ENCODE measurements at places on chromosomes 7 and 10.

GRCh38 chr7:134602881-134603451 is 43.7 kb upstream of the BPGM start:
- DNase-seq = no peak

DNA sequence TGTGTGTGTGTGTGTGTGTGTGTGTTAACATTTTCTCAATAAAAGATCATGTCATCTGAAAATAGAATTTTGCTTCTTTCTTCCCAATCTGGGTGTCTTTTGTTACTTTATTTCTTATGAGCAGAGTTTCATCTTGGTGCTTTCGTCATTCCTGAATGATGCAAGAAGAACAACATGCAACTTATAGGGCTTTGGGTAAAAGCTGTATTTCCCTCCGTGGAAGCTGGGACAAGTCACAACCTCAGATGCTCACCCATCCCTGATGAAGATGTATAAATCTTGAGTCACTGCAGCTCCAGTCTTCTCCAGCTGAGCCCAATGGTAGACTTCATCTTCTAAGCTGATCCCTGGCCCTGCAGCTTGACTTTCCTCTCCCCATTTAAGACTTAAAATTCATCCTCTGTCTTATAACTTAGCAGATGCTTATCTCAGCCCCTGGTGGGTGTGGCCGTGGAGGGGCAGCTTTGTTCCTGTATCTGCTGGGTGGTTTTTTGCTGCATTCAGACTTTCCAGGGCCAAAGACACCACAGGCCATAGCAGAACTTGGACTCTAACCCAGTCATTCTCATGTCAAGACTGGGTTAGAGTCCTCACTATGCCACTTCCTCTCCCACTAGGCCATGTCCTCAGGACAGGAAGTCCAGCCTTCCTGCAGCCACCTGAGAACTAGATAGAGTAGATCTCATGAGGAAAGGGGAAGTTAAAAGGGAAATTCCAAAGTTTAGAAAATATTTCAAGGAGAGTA is 356.4 kb downstream of the TNS3 start:
- no peak for DNase-seq

GRCh38 chr10:20855398-20856038 is 41.6 kb downstream of the NEBL start:
- no peak for DNase-seq

GRCh38 chr10:53990799-53991238 is 810.2 kb downstream of the PCDH15 start:
- no peak for DNase-seq

- DNase-seq = no peak
These were observed 168.0 kb downstream of the GNAI1 start for GRCh38 chr7:80302636-80303035.

DNA sequence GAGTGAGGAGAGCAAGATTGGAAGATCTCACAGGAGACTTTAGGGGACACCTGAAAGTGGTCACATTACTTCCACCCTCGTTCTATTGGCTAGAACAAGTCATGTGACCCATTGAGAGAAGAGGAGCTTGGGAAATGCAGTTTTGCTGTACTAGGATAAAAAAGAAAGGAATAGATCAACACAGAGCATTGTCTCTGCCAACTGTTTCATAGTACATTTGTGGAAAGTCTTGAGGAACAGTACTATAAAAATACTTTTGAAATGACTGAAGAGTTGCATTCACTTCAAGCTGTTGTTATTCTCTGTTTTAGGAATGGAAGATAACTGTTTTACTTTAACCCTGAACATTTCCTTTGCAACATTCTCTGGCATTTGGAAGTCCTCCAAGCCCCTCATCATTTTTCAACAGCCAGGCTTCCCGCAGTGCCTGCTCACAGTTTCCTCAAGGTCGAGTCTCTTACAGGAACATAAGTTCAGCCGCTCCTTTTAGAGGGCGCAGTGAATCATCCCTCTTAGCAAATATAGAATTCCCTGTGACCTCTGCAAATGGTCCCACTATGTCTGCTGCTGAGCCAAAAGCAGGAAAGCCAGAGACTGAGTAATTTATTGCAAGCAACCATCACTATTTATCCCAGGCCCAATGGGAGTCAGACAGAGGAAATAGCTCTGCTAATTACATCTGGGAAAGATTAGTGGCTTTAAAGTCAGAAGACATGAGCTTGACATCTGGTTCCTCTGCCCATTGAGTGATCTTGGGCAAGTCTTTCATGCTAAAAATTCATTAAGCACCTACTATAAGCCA is 40.7 kb downstream of the MRPL32 start:
- DNase-seq = no peak

DNA sequence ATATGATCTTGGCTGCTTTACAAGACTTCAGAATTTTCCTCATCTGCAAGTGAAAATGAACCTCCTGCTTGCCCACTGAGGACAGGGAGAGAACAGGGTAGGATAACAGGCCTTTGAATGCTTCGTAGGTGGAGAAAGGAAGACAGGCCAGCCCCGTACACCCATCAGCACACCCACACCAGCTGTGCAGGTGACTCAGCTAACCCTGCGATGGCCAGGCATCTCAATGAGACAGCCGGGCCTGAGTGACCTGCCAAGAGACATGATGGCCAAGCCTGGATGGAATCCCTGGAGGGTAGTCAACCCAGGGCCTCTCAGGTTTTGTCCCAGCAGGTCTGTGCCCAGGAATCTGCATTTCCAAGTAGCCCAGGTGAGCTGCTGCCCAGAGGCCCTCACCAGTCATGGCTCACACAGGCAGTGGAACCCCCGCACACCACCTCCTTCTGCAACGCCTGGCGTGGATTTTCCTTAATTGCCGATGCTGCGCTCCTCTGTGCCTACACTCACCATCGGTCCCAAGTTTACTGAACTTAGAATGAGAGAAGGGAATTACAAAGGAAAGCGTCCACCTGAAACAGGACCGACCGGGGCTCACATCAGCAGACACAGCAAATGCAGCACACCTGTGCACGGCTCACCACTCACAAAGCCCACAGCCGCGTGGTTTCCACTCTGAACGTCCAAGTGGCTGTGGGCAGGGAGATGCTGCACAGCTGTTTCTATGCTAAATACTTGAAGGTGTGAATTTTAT is 163.7 kb downstream of the DIP2C start:
- DNase-seq = no peak

DNA sequence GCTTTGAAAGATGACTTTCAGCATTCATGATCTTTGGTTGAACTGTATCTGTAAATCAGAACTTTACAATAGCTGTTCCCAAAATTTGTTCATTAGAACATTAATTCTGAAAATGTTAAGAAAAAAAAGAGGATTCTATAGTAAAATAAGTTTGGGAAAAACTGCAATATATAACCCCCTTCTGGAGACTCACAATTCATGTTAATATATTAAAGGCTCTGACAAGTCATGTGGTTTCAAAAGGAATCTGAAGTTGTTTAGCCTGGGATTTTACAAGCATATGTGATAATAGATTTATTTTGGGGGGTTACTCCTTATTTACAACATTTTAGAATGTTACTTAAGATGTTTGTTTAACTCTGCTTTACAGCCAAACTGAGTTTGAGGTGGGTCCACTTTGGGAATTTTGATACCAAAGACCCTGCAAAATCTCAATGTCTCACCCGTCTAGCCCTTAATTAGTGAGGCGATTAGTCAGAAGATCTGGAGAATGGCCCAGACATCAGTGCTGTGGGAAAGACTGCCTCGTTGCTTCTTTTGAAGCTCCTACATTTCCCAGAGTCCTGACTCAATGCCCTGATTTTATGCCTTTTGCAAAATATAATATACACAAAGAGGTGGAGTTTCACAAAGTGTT is 40.0 kb downstream of the CDK1 start:
- no peak for DNase-seq
